Activated CD8-positive, alpha-beta memory T cell treated with anti-CD3 and anti-CD28 coated beads for 1 hour (primary cell): ENCODE measurements at places on chromosomes 2 and 18.

- no peak for DNase-seq
Observed at GRCh38 chr2:127619877-127620705, 25.9 kb upstream of the GPR17 start.

GRCh38 chr2:44655401-44655864, 286.1 kb upstream of the SIX3 start:
- DNase-seq, result no peak

GRCh38 chr2:202566286-202566685, 68.5 kb upstream of the FAM117B start:
- no peak for DNase-seq

- no peak for DNase-seq
Observed at GRCh38 chr2:130162968-130163367, 18.1 kb upstream of the CCDC74B start.

DNA sequence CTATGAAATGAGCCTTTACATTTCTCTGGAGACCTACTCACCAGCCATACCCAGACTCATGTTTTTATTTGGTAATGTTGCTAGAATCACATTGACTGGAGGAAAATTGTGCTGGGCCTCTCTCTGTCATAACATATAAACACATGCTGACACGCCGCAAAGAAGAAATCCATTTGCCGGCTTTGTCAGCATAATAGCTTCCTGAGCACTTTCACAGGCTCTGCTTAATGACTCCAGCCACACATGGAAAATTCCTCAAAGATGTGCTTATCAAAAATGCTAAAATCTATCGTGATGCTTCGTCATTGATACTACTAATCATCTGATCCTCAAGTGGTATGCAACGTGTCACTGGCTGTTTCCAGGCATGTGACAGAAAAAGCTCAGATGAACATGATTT, 63.1 kb downstream of the RND3 start:
- no peak for DNase-seq

GRCh38 chr2:10002681-10003080, 40.7 kb upstream of the KLF11 start:
- DNase-seq, result no peak

DNA sequence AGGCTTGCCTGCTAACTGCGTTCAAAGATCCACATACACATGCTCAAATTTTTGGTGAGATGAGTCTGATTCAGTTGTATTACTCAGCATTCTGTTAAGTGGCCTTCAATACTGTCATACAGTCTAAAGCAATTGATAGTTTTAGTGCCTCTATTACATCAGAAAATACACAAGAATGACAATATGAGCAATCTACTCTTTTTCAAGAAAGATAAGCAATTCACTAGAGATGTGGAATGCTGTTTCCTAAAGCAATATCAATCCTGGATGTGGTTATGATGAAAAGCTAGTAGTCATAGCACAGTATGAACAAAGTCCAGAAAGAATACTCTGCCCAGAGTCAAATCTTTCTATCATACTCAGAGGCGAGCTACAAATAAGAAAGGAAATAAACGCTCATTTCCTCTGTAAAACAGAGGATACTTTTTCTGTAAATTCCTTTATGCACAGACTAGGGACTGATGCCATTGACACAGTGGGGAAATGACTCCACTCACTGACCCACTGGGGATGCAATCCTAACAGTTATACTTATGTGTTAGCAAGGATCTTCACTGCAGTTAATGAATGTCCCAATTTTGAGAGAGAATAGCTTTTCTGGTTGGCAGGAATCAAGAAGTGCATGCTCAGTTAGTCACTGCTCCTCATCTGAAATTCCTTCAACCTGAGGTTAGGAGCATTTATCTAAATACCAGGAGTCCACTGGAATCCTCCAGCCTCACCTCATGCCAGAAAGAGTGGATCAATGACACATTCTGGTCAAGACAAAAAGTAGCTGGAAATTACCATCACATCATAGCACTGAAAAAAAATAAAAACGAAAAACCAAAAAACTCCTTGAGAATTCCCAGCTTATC, 83.3 kb downstream of the PDE11A start:
- no peak for DNase-seq

- DNase-seq, result no peak
Observed at GRCh38 chr18:36157441-36157840, 27.7 kb downstream of the ELP2 start.

- no peak for DNase-seq
Observed at GRCh38 chr2:186440506-186440905, 45.6 kb upstream of the ZC3H15 start.

DNA sequence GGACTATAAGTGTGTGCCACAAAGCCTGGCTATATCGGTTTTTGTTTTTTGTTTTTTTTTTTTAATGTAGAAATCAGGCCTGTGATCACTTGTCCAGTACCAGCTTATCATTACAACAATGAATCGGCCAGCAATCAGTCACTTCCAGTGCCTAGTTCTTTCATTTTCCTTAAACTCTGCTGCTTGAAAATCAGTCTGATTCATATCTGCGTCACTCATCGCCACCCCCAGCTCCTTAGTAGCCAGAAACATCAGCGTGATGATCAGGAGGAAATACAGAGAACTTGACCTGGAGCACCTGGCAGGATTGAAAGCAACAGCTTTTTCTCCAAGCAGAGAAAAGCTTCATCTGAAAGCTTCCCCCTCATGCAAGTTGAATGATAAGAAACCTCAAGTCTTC, 75.4 kb downstream of the SPTBN1 start:
- no peak for DNase-seq

DNA sequence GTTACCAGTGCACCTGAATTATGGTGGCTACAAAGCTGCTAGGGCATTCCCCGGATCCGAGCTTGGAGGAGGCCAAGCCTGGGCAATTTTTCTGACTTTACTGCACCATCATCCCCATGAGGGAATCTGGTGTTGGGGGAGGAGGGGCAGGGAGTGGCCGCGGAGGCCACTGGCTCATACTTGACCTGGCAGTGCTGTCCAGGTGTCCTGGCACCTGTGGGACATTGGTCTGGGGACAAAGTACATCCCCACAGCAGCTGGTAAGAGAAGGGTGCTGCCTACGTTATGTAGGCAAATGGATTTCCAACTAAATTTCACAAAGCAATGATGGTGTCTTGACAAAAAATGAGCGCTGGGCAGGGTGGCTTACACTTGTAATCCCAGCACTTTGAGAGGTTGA, 48.3 kb downstream of the KLHL29 start:
- no peak for DNase-seq

DNA sequence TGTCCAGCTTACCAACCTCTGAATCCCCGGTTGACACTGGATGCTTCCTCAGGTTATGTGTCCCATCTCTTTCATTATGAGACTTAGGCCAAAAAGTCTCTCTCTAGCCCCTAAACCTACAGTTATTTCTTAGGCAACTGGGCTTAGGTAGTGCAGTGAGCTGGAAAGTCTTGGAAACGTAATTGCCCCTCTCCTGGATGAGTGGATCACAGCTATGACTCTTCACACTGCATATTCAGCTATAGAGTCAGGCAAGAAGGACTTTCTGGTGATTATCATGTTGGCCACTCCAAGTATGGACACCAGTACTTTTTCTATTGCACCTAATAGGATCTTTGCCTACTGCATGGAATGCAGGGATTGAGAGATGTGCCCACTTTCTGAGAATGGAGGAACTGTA, 458.3 kb upstream of the CELF4 start:
- no peak for DNase-seq

DNA sequence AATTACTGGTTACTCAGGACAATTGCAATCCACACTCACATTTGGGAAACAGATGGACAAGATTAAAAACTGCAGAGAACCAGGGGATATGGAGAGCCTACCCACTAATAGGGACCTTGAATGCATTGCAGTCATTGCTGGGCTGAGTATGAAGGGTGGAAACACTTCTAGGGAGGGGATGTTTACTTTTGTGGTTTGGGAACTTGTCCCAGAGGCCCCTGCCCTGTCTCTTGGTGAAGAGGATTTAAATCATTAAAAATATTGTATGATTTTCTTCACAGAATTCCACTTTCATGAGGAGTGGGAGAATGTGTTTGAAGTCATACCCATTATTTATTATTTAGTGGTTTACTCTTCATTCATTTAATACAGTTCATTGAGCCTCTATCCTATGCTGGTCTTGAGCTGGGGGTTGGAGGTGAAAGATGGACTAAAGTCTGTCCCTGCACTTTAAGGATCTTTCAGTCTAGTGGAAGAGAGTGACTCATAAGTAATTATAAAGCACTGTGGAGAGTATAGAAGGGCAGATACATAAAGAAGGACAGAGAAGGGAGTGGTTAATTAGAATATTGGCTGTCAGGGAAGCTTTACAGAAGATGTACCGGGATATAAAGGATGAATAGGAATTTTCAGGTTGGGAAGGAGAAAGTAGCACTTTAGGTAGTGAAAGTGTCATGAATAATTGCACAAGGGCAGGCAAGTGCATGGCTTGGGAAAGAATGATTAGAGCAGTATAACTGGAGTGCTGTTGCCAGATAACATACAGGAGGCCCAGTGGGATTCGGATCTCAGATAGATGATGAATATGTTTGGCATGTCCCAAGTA, 313.4 kb downstream of the LPIN1 start:
- no peak for DNase-seq

DNA sequence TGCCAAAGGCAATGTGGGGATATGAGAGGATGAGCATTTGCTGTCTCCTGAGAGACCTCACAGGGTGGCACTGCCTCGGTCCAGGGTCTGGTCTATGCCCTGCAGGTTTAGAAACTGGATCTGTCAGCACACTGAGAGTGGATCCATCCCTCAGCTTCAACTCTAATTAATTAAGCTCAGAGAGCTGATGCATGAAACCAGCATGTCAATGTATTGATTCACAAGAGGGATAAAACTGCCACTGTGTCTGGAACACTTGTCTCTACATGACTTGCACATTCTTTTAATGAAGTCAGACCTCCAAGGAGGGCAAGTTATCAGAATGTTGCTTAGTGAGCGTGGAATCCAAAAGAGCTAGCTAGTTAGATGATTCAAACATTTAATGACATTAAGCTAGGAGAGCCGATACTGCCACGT, 22.5 kb upstream of the POLE4 start:
- DNase-seq, result no peak

GRCh38 chr18:77422974-77423867, 173.6 kb downstream of the GALR1 start:
- DNase-seq, result no peak

DNA sequence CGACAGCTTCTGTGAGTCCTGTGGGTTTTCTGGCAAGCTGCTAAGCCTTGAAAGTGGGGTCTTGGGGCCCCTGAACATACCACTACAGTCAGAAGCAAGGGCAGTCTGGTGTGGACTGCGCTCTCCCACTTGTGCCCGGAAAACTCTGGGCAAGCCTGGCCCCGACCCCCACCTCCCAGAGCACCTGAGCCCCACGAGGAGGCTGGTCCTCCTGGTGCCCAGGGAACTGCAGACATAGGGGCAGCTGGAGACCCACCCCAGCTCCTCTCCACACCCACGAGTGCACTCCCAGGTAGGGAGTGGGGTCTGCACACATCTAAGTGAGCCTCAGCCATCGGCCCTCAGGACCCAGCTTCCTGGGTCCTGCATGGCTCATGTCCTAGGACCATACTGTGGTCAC, 16.2 kb upstream of the GPC1 start:
- DNase-seq, result no peak

GRCh38 chr2:98486374-98486981, 41.8 kb downstream of the INPP4A start:
- no peak for DNase-seq

DNA sequence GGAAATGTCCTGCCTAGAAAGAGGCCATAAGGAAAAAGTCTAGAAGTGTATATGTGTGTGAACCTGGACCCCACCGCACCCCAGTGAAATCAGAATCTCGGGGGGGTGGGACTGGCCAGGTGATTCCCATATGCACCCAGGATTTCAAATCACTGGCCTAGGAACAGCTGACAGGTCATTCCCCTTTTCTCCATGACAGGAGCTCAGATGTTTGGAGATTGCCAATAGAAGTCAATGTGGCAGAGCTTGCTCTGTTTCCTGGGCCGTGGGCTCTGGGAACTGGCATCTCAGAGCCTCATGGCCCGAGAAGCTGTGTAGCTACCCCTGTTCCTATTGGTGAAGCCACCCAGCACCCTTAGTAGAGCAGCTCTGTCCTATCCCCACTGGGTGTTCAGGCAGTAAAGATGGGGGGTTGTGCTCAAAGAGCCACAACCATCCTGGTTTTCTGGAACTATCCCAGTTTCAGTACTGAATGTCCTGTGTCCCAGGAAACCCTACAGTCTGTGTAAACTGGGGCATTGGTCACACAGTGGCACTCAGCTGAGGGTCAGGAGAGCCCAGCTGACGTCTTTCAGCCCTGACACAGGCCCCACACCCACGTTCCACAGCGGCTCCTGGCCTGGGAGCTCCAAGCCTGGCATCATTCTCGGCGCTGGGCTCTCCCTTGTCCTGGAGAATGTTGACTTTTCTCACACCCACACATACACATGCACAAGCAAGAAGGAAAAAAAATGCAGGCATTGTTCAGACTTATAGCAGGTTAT, 18.9 kb downstream of the GNLY start:
- no peak for DNase-seq

- no peak for DNase-seq
Observed at GRCh38 chr2:65500310-65501040, 68.1 kb upstream of the SPRED2 start.

DNA sequence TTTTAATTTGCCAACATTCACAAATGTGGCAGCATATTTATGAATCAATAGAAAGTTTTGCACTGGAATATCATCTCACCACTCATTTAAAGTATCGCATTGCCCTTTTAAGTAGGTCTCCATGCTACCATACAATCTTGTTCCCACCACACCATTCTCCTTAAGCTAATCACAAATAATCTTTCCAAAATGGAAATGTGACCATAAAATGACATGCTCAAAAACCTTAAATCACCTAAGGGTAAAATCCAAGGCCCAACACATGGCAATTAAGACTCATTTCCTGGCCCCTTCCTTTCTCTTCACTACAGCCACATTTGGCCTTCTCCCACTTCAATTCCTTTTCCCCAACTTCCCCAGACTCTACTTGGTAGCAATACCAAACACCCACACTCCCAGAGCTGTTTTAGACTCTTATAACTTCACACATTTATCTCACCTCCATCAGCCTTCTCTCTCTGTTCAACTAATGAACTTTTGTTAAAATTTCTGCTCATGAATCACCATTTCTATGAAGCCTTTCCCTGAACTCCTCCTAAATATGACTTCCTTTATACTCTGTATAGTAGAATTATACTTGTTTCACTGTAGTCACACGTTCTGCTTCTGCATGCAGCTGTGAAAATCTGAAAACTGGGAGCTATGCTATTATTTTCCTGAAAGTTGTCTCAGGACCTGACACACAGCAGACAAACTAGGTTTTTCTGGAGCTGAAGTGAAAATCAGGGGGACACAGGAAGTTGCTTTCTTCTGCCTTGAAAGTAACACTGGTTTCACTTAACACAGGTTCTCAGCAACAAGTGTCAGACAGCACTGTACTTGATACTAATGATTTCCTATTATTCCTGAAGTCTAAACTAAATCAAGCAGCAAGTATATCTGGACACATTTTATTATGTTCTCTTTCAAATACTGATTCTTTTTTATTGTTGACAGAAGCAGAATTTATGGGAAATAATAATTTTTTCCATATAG, 303.9 kb downstream of the ZEB2 start:
- DNase-seq, result no peak
